Psoas muscle (tissue), 8 donors: ENCODE measurements at places on chromosomes 7 and 10. TPM values are rescaled to one million over a fixed set of nuclear protein-coding genes. Genes with fewer than 3 reads are reported as not detected.

DNA sequence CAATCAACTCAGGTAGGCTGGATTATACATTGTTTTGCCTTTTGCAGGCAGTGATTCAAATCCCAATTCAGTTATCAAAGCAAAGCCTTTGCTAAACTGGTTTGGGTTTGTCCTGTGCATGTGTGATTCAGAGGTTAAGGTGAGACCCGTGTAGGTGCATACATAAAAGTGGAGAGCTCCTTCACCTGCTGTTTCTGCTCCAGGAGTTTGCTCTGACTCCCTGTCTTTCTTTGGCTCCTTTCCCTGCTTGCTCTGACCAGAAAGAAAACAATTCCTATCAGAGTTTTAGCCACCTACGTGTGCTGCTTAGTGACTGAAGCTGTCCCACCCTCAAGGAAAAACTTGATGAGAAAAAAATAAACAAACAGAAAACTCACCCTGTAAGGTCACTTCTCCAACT is 101.1 kb downstream of the TPST1 start:
- no peak overlapping the region for H3K27ac ChIP-seq
- H3K4me1 ChIP-seq = no peaks in the 10 kb centered on the region
- H3K27me3 ChIP-seq = no peaks in the 10 kb centered on the region
- H3K36me3 ChIP-seq = no peaks in the 10 kb centered on the region

DNA sequence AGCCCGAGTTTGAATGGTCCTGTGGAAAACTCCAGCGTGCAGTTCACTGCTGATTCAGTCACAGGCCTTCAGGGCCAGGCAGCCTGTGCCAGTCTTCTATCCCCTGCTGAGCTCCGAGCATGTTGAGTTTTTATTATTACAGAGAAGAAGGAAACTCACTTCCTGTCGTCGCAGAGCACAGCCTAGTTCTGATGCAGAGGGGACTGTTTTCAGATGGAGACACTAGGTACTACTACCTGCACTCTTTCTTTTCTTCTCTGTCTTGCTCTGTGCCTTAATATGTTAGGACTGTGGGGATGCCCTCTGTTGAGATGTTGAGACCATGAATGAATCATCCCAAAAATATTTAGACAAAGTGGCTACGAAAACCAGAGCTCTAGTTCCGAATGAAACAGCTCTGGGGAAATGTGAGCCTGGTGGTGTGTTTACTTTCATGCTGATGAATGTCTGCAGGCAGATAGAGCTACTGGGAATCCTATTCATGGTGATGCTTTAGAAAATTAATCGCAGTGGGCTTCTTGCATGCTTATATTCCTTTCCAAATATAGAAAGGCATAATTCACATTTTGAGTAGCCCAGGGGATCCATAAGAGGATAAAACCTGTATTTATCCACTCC is 29.6 kb downstream of the CASP7 start:
- no peak overlapping the region for H3K27ac ChIP-seq
- peaks cover 12% of the 10 kb centered on the region for H3K36me3 ChIP-seq
- no peak for DNase-seq
- no peak overlapping the region for H3K4me3 ChIP-seq
- H3K27me3 ChIP-seq = no peaks in the 10 kb centered on the region

Gene TDRD1
- not detected for total RNA-seq

DNA sequence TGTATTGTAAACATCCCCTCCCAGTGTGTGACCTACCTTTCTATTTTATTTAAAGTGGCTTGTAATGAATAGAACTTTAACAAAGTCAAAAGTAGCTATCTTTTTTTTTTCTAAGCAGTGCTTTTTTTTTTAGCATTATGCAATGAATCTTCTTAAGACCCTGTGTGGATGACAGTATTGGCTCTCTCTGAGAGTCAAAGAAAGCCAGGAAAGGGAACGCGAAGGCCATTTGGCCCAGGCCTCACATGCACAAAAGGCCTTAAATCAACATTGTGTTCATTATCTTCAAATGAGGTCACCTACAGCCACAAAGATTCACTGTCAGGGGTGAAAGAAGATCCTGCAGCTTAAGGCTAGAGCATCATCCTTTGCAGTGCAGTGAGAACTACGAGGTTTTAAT is 721.5 kb downstream of the GRID1 start:
- no peak overlapping the region for H3K27ac ChIP-seq
- no peaks in the 10 kb centered on the region for H3K27me3 ChIP-seq
- H3K4me1 ChIP-seq = no peaks in the 10 kb centered on the region
- no peaks in the 10 kb centered on the region for H3K36me3 ChIP-seq
- no peak overlapping the region for H3K4me3 ChIP-seq

Gene KEL
- total RNA-seq = not detected

Gene MUC12
- not detected for total RNA-seq

GRCh38 chr10:5014936-5015335 is 11.3 kb upstream of the AKR1C2 start:
- H3K27me3 ChIP-seq = no peaks in the 10 kb centered on the region
- H3K4me3 ChIP-seq = peak overlapping the region; percentile 50
- H3K27ac ChIP-seq = no peak overlapping the region
- peaks cover 32% of the 10 kb centered on the region for H3K4me1 ChIP-seq
- no peak for DNase-seq
- H3K36me3 ChIP-seq = no peaks in the 10 kb centered on the region

Gene PRR15
- not detected for total RNA-seq

Gene CLCN1
- 10.9 TPM for total RNA-seq

Gene DNAH11
- total RNA-seq = 0.59 TPM

DNA sequence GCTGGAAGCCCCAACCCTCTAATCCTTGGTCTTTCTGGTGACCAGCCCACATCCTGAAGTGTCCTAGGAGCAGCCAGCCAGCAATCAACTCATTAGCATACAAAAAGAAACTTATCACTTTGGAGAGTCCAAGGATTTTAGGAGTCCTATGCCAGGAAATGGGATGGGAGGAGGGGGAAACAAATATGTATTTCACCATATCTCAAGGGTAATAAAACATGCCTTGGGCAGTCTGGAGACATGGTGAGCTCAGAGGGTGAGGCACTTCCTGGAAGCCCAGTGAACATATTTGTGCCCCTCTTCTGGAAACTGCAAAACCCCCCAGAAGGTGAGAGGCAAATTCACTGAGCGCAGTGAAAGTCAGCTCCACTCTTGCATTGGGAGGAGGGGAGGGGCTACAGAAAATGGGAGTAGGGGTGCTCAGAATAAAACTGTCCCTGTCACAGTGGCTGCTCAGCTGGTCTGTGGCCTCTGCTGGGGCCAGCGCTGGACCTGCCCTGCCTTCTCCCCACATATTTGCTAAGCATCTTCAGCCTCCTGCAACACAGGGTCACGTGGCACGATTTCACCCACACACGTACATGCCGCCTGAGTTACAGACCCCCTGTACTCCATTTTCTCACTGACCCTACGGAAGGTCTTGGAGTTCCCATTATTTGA is 17.7 kb upstream of the ZMIZ1 start:
- H3K4me3 ChIP-seq = no peak overlapping the region
- H3K4me1 ChIP-seq = peaks cover 4% of the 10 kb centered on the region
- no peaks in the 10 kb centered on the region for H3K27me3 ChIP-seq
- H3K36me3 ChIP-seq = no peaks in the 10 kb centered on the region
- peak; percentile 51 for DNase-seq
- H3K27ac ChIP-seq = no peak overlapping the region

Gene SLC16A12
- total RNA-seq = 1.3 TPM

GRCh38 chr10:47094126-47094525 is 182.9 kb downstream of the PTPN20 start:
- no peaks in the 10 kb centered on the region for H3K4me1 ChIP-seq
- no peaks in the 10 kb centered on the region for H3K36me3 ChIP-seq
- no peak overlapping the region for H3K4me3 ChIP-seq
- DNase-seq = no peak
- no peaks in the 10 kb centered on the region for H3K27me3 ChIP-seq

Gene SERPINE1
- 14.4 TPM for total RNA-seq

DNA sequence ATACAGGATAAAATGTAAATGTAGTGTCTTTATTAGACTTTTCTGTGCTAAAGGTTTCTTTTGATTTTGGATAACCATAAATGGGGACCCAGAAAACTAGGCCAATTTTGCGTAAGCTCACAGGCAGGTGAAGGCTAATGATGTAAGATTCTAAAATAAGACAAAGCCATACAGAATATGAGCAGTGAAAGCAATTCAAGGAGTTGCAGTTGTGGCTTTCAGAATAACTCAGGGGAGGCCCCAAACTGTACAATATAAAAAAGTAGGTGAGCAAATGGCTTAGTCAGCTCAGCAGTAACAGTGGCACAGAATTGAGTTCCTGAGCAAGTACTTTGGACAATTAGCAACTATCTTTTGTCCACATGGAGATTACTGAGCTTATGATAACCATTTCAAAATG is 81.7 kb upstream of the NRP1 start:
- no peak for DNase-seq
- no peaks in the 10 kb centered on the region for H3K27me3 ChIP-seq
- H3K4me3 ChIP-seq = no peak overlapping the region
- no peaks in the 10 kb centered on the region for H3K36me3 ChIP-seq
- no peak overlapping the region for H3K27ac ChIP-seq

- peaks cover 54% of the 10 kb centered on the region for H3K4me1 ChIP-seq
- no peaks in the 10 kb centered on the region for H3K36me3 ChIP-seq
- peak overlapping the region; percentile 47 for H3K4me3 ChIP-seq
- no peak for DNase-seq
These were observed 338.1 kb downstream of the RNLS start for GRCh38 chr10:88244781-88245625.
